Thyroid gland (tissue), 4 donors: ENCODE measurements at places on chromosomes 7 and 10. TPM values are rescaled to one million over a fixed set of nuclear protein-coding genes. Genes with fewer than 3 reads are reported as not detected.

- H3K27me3 ChIP-seq = no peaks in the 10 kb centered on the region
- H3K27ac ChIP-seq = no peak overlapping the region
These were observed 893.0 kb downstream of the NRG3 start for GRCh38 chr10:82768040-82768439.

SFTPA1 gene
- not detected for total RNA-seq

PDZD7 gene
- 1.1 TPM for total RNA-seq

DNA sequence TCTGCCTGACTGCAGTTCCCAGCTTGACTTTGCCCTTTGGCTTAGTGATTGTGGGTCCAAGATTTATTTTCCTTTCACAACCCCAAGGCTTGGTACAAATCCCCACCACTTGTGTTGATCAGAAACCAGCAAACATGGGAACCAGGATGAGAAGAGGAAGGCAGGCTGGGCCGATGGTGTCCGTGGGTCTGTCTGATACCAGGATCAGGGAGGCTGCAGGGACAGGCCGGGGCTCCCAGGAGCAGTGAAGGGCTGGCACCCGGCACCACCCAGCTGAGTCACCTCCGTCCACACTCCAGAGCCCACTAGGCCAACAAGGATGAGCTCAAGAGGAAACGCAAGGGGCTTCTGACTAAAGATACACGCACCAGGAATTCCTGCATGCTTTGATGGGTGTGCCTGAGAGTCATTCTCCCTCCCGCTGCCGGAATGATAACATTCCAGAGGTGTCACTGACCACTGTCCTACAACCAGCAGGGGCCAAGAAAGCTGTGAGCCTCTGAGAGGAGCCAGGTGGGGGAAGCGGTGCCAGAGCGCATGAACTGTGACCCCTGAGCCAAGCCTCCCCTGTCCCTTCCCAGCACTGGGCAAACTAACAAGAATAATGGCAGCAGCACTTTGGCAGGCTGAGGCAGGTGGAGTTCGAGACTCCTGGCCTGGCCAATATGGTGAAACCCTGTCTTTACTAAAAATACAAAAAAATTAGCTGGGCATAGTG is 29.2 kb upstream of the PROSER2 start:
- H3K36me3 ChIP-seq = no peaks in the 10 kb centered on the region
- H3K27ac ChIP-seq = no peak overlapping the region
- no peak for DNase-seq
- H3K4me3 ChIP-seq = no peak overlapping the region
- no peaks in the 10 kb centered on the region for H3K27me3 ChIP-seq
- no peaks in the 10 kb centered on the region for H3K4me1 ChIP-seq

GRCh38 chr10:110667620-110668343 is 23.6 kb downstream of the RBM20 start:
- no peaks in the 10 kb centered on the region for H3K27me3 ChIP-seq
- H3K4me1 ChIP-seq = peaks cover 3% of the 10 kb centered on the region
- DNase-seq = no peak

DNA sequence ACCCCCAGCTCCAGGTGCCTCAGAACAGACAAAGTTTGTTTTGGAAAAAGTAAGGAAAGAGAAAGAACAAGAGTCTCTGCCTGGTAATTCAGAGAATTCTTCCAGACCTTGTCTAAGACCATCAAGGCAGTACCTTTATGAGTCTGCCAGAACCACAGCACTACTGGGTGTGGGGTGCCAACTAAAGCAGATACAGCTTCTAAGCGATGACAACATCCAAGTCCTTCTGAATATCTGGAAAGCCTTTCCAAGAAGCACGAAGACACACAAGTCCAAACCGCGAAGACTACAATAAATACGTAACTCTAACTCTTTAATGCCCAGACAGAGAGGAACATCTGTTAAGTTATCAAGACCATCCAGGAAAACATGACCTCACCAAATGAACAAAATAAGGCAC is 94.3 kb downstream of the SIRT1 start:
- no peaks in the 10 kb centered on the region for H3K27me3 ChIP-seq
- no peak overlapping the region for H3K27ac ChIP-seq
- peaks cover 8% of the 10 kb centered on the region for H3K36me3 ChIP-seq
- peaks cover 5% of the 10 kb centered on the region for H3K4me1 ChIP-seq

DNA sequence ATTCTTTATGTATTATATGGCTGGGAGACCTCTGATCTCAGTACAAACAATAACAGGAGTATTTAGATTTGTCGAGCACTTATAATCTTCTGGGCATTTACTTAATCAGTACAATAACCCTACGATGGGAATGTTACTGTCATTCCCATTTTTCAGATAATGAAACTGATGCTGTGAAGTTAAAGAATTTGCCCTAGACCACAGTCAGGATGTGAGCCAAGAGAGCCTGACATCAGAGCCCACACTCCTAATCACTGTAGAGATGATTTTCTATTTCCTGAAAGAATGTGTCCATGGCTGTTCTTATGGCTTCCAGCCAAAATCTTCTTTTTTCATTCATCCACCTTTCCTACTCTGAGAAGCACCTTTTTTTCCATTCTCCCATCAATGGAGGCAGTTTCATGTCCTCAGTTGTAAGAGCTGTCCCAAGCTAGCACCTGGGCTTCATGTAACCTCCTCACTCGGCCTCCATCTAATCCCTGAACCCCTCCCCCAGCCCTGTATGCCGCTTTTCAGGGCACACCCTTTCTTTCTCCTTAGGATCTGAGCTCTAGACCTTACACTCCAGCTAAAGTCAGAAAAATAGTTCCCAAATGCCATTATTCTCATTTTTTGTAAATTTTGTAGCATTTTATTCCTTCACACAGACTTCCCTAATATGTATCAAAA is 12.2 kb upstream of the CAV1 start:
- no peaks in the 10 kb centered on the region for H3K27me3 ChIP-seq
- no peak overlapping the region for H3K4me3 ChIP-seq
- H3K36me3 ChIP-seq = no peaks in the 10 kb centered on the region
- H3K4me1 ChIP-seq = peaks cover 13% of the 10 kb centered on the region
- peak overlapping the region; percentile 48 for H3K27ac ChIP-seq
- DNase-seq = no peak

DNA sequence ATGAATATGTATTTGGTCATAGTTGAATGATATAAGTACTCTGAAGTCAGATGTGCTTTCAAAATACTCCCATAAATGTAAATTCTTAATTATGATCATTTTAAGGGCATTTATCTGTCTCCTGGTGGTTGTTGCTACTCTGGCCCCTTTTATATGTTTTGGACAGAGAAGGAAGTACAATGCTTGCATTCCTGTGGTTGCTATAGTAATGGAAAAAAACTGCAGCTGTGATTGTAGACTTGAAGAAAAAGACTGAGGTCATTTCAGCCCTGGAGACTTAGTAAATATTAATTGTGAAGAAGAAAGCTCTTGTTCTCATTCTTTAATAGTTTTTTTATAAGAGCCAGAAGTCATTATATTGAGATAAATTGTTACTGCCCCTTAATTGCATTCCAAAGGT is 70.2 kb upstream of the FERD3L start:
- no peak for DNase-seq
- H3K4me3 ChIP-seq = no peak overlapping the region
- H3K27ac ChIP-seq = no peak overlapping the region
- H3K27me3 ChIP-seq = no peaks in the 10 kb centered on the region

GDI2 gene
- total RNA-seq = 243 TPM

CHAT gene
- total RNA-seq = not detected

- peaks cover 100% of the 10 kb centered on the region for H3K4me1 ChIP-seq
- no peaks in the 10 kb centered on the region for H3K36me3 ChIP-seq
- no peak overlapping the region for H3K4me3 ChIP-seq
These were observed 7.8 kb downstream of the ITPRIP start for GRCh38 chr10:104330168-104331110.

DNA sequence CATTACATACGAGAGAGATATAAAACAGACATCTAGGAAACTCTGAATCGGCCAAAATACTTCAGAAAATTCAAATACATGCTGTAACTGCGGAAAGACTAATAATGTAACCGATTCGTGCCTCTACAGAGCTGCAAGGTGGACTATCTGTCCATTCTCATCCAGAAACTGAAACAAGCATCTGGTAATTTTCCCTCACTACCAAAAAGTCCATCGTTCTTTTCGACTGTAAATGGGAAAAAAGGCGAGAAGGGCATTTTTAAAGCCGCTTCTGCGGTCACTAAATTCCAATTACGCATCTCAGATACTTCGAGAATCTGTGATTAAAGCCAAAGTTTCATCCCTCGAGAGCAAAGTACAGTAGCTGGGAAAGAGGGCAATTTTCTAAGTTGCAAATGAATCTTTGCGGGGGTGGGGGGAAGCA is 1.3 kb downstream of the OGA start:
- H3K4me3 ChIP-seq = peak overlapping the region; percentile 84
- no peaks in the 10 kb centered on the region for H3K36me3 ChIP-seq
- DNase-seq = no peak
- peak overlapping the region; percentile 97 for H3K27ac ChIP-seq
- peaks cover 22% of the 10 kb centered on the region for H3K4me1 ChIP-seq

SPDYE2 gene
- not detected for total RNA-seq

GRCh38 chr10:59366290-59366689 is 3.9 kb upstream of the FAM13C start:
- no peaks in the 10 kb centered on the region for H3K36me3 ChIP-seq
- no peak overlapping the region for H3K27ac ChIP-seq
- peaks cover 11% of the 10 kb centered on the region for H3K4me1 ChIP-seq
- no peak overlapping the region for H3K4me3 ChIP-seq

DNA sequence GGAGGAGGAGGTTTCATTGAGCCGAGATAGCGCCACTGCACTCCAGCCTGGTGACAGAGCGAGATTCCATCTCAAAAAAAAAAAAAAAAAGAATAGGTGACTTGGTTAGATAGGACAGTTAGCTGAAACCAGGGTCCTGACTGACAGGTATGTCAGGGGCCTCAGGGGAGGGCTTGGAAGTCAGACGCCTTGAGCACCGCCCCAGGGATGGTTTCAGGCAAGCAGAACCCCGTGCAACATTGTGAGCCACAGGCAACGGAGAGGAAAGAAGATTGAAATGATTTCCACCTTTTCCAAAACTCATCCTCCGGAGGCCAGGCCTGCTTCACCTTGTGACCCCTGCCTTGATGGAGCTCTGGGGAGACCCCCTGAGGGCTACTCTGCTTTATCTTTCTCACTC is 8.6 kb downstream of the UCMA start:
- no peaks in the 10 kb centered on the region for H3K36me3 ChIP-seq
- no peaks in the 10 kb centered on the region for H3K4me1 ChIP-seq
- H3K27me3 ChIP-seq = no peaks in the 10 kb centered on the region
- DNase-seq = no peak
- no peak overlapping the region for H3K4me3 ChIP-seq

- no peaks in the 10 kb centered on the region for H3K27me3 ChIP-seq
- no peak for DNase-seq
- H3K4me3 ChIP-seq = no peak overlapping the region
- no peak overlapping the region for H3K27ac ChIP-seq
- H3K4me1 ChIP-seq = peaks cover 41% of the 10 kb centered on the region
- no peaks in the 10 kb centered on the region for H3K36me3 ChIP-seq
These were observed 319.8 kb downstream of the LRMDA start for GRCh38 chr10:75751232-75751631.

- H3K36me3 ChIP-seq = no peaks in the 10 kb centered on the region
- H3K27ac ChIP-seq = no peak overlapping the region
- no peak overlapping the region for H3K4me3 ChIP-seq
- no peaks in the 10 kb centered on the region for H3K27me3 ChIP-seq
These were observed 72.5 kb downstream of the CDK6 start for GRCh38 chr7:92763636-92764423.

DNA sequence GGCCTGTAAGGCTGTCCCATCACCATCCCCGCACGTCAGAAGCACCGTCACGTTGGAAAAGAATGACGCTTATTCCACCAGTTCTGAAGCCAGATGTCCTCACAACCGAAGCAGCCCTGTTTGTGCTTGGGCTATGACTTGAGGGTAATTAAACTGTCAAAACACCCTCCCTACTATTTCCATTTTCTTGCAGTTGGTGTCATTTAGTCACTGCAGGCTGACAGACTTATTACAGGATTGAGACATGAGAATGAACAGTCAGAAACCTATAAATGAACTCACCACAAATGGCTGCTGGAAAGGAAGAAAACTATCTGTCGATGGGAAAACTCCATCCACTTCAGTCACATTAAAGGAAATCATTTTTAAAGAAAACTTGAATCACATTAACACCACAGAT is 85.3 kb downstream of the VOPP1 start:
- no peak overlapping the region for H3K27ac ChIP-seq
- no peaks in the 10 kb centered on the region for H3K27me3 ChIP-seq
- peaks cover 6% of the 10 kb centered on the region for H3K36me3 ChIP-seq
- H3K4me3 ChIP-seq = no peak overlapping the region

- DNase-seq = peak; percentile 27
- peak overlapping the region; percentile 92 for H3K27ac ChIP-seq
- H3K27me3 ChIP-seq = no peaks in the 10 kb centered on the region
- H3K4me3 ChIP-seq = peak overlapping the region; percentile 77
These were observed 754 bp downstream of the GSTO1 start for GRCh38 chr10:104255311-104255981.

DYDC2 gene
- not detected for total RNA-seq

DNA sequence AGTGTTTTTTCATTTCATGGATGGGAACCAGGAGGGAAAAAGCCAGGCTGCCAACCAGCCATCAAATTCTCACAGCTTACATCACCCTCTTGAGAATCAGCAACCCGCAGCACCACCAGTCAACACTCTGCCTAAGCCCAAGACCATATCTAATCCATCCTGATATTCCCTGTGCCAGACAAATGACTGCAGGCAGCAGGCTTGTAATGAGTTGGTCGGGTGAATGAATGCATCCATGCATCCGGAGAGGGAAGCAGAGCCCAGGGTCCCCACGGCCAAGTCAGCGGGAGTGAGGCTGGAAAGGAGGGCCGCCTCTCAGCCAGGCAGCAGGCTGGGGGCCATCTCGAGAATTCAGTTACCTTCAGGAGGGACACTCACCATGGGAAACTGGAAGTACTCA is 46.9 kb downstream of the SLIT1 start:
- no peaks in the 10 kb centered on the region for H3K4me1 ChIP-seq
- H3K27me3 ChIP-seq = no peaks in the 10 kb centered on the region
- no peak overlapping the region for H3K4me3 ChIP-seq
- no peak overlapping the region for H3K27ac ChIP-seq

DNA sequence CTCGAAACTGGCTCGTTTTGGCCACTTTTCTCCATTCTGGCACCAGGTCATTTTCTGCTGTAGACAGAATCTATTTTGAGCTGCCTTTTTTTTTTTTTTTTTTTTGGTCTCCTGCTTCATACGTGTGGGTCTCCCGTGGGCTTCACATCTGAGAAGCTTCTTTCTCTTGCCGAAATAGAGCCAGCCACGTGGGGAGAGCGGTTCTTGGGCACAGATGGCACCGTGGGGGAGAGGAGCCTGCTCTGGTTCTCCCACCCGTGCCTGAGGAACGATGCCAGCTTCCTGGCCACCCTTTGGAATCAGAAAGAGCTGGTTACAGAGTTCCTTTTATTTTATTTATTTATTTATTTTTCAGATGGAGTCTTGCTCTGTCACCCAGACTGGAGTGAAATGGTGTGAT is 48.7 kb upstream of the OCM2 start:
- no peaks in the 10 kb centered on the region for H3K36me3 ChIP-seq
- H3K27ac ChIP-seq = no peak overlapping the region
- DNase-seq = no peak
- no peak overlapping the region for H3K4me3 ChIP-seq
- no peaks in the 10 kb centered on the region for H3K4me1 ChIP-seq

MRLN gene
- total RNA-seq = not detected

DNA sequence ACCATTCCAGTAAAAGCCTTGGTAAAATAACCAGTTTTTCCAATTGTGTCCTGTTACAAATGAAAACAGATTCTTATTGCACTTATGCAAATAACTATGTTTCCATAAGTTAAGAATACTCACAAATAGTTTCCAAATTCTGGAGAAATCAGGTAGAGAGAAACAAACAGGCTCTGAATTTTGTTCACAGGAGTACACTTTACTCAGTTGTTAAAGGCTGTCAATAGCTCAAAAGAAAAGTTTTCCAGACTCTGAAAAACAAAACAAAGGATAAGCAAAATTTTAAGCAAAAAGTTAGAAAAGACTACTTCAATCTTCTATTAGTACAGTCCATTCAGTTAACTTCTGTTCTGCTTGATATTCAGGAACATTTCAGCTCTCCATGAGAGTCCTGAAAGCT is 32.8 kb upstream of the ZNF365 start:
- H3K27me3 ChIP-seq = no peaks in the 10 kb centered on the region
- no peak overlapping the region for H3K4me3 ChIP-seq
- no peak overlapping the region for H3K27ac ChIP-seq
- H3K4me1 ChIP-seq = no peaks in the 10 kb centered on the region
